ENCODE measurements at places on chromosomes 4 and X.

GRCh38 chr4:170243662-170244288, 154.0 kb upstream of the AADAT start:
- DNase-seq, result no peak

DNA sequence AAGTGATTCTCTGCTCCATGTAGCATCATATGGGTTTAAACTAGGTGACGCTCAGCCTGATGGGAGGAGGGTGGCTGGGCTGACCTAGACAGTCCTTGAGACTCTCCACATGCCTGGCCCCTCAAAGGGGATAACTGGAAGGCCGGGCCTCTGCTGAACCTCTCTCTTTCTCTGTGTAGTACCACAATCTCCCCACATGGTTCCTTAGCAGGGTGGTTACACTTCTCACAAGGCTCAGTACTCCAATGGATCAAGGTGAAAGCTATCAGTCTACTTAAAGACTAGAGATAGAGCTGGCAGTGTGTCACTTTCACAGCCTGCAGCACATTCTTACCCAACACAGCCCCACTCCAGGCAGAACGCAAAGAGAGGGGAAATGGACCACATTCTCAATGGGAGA, 80.4 kb downstream of the LDB2 start:
- no peak for DNase-seq

DNA sequence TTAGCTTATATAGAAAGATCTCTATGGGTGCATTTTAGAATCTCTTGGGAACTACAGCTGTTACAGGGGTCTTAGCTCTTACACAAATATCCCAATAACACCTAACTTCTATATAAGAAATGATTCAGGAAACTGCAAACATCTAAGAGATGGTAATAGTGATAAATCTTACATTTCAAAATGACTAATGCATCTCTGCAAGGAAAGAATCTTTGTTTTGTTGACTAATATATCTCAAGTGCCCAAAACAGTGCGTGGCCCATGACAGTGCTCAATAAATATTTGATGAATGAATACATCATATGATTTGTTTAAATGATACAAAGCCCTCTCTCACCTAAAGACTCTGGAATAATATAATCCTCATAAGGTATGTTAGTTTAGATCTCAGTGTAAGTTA, 47.5 kb downstream of the CENPE start:
- no peak for DNase-seq

- DNase-seq, result no peak
Measured at GRCh38 chrX:44062840-44063239, 89.7 kb upstream of the NDP start.
